ENCODE measurements at places on chromosomes 3 and 15. TPM values are rescaled to one million over a fixed set of nuclear protein-coding genes. Genes with fewer than 3 reads are reported as not detected.

SLC22A13 gene
- 0.21 TPM for total RNA-seq

LRRIQ4 gene
- total RNA-seq: not detected

DET1 gene
- 21.3 TPM for total RNA-seq

TMCO5A gene
- total RNA-seq: not detected

C15orf62 gene
- not detected for total RNA-seq

CLDN11 gene
- 1.6 TPM for total RNA-seq

P2RY12 gene
- not detected for total RNA-seq

MB21D2 gene
- total RNA-seq: 15.1 TPM

OXTR gene
- 3.9 TPM for total RNA-seq

CCR8 gene
- total RNA-seq: not detected

CPEB1 gene
- 2.1 TPM for total RNA-seq

CCDC54 gene
- total RNA-seq: not detected

MAP1A gene
- total RNA-seq: 4.0 TPM

EIF4A2 gene
- 841 TPM for total RNA-seq

SERPINI2 gene
- total RNA-seq: not detected
